Stimulated activated CD4-positive, alpha-beta T cell treated with anti-CD3 and anti-CD28 coated beads, Interleukin-4, amount 100 ng/mL, for 1 hour (primary cell): ENCODE measurements at places on chromosomes 6 and 20.

GRCh38 chr6:53109612-53110011, 39.0 kb downstream of the GCM1 start:
- DNase-seq, result no peak

DNA sequence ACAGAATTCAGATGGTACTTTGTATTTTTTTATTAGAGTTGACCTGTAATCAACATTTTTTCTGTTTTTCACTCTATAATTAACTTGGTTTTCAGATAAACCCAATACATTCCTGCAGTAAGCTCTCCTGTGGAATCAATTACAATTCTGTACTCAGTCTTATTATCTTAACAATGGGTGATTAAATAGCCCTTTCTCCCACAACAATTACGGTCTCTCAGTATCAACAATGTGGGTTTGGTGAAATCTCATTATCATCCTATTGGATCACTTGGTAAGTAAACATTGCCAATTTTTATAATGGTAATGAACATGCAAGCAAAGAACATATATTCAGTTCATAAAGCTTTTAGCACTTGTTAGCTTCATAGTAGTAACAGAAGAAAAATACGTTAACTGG, 438.9 kb upstream of the EPHA7 start:
- no peak for DNase-seq

DNA sequence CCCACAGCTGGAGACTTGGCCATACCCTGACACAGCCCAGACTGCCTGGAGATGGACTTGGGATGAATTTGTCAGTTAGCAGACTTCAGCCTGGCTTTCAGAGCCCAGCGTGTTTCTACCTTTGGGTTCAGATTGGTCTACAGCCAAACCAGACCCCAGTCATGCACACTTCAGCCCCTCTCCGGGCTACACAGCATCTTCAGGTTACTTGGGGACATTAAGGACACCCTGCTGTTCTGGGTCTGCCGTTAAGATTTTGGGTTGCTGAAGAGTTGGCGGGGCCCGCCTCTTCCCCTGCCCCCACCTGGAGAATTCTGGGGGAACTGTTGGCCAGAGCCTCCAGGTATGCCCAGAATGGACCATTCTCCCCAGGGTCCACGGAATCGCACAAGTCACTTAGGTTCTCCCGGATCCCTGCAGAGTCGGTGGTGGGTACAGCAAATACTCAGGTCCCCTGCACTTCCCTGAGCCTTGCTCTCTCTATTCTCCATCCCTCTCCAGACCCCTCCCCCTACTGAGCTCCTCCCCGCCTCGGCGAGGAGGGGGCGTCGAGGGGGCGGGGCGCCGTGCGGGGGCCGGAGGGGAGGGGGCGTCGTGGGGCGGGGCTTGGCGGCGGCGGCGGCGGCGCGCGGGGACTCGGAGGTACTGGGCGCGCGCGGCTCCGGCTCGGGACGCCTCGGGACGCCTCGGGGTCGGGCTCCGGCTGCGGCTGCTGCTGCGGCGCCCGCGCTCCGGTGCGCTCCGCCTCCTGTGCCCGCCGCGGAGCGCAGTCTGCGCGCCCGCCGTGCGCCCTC, at the start of gene PTK7:
Gene PTK7, plus strand, starts transcription at position 645 of the 794 bp plus-strand sequence. CDS start 175 bp downstream, outside the sequence.
- DNase-seq, result peak; percentile 43

DNA sequence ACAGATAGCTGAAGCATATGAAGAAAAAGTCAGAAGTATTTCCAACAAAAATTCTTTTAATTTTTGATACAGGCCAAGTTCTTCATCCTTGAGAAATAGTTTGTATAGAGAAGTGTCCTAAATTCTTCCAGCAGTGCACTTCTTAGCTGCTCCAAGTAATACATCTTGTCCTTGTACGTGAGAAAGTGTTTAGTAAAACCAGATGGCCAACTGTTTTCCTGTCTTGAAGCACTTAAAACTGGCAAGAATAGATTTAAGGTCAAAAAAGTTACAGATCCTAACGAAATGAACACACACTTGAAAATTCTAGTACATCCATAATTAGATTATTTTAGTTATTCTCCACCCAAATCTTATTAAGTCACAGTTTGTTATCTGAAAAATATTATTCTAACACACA, 52.2 kb upstream of the HSF2 start:
- no peak for DNase-seq

DNA sequence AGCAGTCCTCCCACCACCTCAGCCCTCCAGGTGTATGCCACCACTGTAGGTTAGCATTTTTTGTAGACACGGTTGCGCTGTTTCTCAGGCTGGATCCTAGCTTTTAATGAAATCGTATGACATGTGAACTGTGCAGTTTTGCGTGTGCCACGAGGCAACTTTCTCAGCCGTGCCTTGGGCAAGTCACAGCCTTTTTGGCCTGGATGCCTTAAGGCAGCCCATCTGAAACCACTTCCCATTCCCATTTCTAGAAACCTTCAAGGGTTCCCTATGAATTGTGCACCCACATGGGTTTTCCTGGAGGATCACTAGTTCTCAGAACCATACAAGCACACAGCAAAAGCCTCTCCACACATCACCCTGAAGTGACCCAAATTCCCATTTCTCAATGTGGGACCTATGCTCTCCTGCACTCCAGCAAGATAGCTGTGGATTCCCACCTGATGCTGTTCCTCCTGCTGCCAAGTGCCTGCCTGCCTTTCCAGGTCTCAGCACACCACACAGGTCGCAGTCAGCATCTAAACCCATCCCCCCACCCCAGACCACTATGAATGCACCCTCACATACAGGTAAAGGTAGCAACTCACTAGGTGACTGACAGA, 28.9 kb downstream of the SNX5 start:
- no peak for DNase-seq

GRCh38 chr20:4141291-4142240, 126.2 kb upstream of the RNF24 start:
- no peak for DNase-seq

DNA sequence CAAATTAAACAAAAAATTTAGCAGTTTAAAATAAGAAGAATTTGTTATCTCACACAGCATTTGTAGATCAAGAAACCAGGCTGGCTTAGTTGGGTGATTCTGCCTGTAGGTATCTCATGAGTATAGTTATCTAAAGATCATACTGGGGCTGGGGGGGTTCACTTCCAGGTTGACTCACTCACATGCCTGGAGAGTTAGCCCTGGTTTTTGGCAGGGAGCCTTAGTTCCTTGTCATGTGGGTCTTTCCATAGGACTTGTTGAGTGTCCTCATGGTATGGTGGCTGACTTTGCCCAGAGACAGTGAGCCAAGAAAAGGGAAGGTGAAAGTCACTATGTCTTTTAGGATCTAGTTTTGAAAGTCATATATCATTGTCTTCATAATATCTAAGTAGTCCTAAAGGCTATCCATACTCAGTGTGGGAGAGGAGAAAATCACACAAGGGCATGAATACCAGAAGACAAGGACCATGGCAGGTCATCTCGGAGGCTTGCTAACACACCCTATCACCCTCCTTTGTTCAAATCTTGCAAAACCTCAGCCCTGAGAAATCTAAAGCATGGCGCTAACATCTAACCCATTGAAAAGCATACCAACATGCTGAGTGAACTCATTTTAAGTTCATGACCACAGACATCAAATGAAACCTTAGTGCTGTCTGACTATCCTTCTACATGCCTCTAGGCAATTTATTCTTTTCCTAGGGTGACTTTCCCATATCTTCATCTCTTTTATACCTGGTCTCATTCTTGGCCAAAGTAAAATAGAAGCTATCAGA, 39.2 kb downstream of the CYP24A1 start:
- DNase-seq, result no peak
